Left ventricle myocardium inferior (tissue), 1 donor: ENCODE measurements at places on chromosomes 1 and 21.

- no peak for DNase-seq
Measured at GRCh38 chr1:3912809-3913685, 13.0 kb upstream of the C1orf174 start.

DNA sequence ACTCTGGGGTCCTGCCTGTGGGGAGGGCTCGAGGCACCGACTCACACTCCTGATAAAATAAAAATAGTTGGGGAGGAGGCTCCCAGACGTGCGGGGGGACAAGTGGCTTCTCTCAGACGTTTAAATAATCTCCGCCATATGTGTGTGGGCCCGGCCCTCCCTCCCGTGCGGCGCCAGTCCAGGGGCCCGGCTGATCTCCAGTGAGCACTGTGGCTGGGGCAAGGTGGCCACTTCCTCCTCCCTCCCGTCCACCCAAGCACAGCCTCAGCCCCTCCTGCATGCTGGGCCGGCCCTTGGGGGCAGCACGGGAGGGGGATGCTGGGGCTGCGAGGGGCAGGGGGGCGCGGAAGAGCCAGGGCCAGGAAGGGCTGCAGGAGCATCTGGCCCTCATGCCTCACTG is 4.0 kb upstream of the PLCH2 start:
- DNase-seq = no peak

DNA sequence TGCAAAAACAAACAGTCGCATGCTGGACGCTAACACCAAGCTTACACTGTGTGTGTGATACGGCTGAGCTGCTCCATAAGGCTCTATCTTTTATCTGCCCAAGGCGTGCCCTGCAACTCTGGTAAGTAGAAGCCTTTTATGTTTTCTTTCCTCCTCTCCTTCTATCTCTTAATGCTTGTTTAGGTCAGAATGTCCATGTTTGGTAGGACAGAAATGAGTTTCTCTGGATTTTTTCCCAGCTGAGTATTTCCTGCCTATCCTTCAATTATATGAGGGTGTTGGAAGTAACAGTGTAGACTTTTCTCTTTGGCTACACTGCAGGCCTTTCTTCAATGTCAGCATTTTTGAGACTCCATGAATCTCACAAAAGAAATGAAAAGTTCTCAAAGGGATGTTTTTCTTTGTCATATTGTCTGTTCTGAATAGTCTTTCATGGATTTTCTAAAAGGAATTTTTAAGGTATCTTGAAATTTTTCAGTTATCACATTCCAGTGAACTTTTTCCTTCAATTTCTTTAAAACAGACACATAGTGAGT is 124.2 kb downstream of the MACF1 start:
- no peak for DNase-seq

- no peak for DNase-seq
Measured at GRCh38 chr1:13714851-13715250, 14.9 kb downstream of the PRDM2 start.
